ENCODE measurements at places on chromosomes 2 and 18.

DNA sequence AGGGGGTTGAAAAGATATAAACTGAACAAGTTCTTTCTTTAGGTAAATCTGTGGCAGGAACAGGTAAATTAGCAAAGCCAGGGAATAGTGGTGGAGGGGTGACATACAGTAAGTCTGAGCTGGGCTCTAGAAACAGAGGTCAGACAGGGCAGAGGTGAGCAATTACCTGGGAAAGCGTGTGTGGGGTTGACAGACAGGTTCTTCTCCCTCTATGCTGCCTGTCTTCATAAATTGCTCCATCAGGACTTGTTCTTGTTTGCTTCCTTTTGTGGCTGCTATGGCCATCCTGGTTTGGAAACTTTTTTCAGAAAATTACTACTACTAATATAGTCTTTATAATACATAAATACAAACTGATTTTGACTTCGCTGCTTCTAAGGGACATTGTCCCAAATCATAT, 3.4 kb upstream of the ANKRD12 start:
- DNase-seq: no peak

- DNase-seq: no peak
These were observed 26.0 kb upstream of the IGFBP2 start for GRCh38 chr2:216607277-216607560.

DNA sequence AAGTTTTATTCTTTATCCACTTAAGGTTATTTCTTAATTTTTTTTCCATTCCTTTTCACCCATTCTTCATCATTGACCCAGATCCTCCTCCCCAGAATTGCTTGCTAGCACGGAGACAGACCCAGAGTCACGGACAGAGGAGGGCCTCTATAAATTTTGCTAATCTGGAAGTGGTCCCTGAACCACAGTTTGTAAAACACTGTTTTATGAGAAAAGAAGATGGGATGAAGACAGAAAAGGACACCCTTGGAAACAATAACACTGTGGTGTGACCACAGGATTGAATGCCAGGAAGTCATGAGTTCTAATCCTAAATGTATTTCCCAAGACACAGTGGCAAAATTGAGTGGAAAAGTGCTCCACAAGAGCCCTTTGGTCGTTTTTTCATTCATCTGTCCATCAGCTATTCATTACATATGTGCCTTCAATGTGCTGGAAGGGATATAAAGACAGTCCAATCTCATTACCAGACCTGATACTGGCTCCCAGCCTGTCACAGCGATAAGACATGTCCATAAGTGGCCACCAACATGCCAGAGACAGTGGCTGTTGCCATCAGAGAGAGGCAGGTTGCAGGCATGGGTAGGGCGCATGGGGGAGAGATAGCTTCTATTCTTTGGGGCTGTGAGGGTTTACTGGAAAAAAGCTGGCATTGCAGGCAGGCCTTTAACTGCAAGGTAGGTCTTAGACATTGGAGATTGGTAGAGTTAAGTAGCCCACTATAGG, 175.2 kb upstream of the ALPP start:
- no peak for DNase-seq

- no peak for DNase-seq
These were observed 336.4 kb upstream of the FSHR start for GRCh38 chr2:49490710-49491109.

DNA sequence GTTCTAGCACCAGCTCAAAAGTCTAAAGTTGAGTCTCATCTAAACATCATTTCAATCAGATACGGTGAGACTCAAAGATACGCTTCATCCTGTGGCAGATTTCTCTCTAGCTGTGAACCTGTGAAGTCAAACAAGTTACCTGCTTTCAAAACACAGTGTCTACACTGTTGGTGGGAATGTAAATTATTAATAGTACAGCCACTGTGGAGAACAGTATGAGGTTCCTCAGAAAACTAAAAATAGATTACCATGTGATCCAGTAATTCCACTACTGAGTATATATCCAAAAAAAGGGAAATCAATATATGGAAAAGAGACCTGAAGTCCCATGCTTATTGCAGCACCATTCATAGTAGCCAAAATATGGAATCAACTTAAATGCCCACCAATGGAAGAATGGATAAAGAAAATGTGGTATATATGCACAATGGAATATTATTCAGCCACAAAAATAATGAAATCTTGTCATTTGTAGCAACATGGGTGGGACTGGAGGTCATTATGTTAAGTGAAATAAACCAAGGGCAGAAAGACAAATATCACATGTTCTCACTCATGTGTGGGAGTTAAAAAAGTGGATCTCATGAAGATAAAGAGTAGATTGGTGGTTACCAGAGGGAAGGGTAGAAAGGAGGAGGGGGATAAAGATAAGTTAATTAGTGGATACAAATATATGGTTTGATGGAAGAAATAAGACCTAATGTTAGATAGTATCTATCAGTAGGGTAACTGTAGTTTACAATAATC, 11.7 kb downstream of the UBR3 start:
- no peak for DNase-seq

DNA sequence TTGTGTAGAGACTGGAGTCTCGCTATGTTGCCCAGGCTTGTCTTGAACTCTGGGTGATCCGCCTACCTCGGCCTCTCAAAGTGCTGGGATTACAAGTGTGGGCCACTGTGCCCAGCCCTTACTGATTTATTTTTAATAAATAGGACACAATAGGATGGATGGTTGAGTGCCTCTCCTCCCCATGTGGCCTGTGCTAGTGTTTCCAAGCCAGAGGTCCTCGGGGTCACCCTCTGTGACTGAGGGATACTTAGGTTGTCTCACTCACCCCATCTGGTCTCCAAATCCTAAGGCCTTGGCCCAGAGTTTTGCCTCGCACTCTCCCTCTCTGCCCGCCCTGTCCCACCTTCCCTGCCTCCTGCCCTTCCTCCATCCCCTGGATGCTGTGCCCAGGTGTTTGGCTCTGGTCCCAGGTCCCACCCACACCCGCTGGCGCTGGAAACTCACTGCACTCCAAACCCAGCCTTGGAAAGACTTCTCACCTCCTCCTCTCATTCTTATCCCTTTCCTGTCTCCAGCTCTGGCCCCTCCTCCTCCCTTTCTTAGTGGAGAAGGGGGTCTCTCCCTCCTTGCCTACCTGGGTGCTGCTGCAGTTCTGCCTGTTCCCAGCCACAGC, 4.7 kb upstream of the ECEL1 start:
- DNase-seq: no peak

DNA sequence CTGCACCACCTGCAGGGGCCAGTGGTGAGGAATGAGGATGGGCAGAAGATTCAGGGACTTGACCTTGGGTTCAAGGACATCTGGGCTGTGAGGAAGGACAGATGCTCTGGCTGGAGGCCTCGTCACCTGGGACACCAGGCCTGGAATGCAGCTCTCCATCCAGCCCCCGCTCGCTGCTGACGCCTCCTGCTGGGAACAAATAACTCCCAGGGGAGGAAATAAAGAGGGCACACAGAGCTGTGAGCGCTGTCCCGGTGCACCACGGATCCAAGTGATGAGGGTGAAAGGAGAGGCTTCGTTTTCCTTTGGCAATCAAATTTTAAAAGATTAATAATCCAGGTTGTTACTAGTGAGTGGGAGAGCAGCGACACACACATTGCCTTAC, 368.0 kb upstream of the MYT1L start:
- DNase-seq: no peak

- DNase-seq: no peak
These were observed 5.6 kb downstream of the METTL5 start for GRCh38 chr2:169819106-169819505.

DNA sequence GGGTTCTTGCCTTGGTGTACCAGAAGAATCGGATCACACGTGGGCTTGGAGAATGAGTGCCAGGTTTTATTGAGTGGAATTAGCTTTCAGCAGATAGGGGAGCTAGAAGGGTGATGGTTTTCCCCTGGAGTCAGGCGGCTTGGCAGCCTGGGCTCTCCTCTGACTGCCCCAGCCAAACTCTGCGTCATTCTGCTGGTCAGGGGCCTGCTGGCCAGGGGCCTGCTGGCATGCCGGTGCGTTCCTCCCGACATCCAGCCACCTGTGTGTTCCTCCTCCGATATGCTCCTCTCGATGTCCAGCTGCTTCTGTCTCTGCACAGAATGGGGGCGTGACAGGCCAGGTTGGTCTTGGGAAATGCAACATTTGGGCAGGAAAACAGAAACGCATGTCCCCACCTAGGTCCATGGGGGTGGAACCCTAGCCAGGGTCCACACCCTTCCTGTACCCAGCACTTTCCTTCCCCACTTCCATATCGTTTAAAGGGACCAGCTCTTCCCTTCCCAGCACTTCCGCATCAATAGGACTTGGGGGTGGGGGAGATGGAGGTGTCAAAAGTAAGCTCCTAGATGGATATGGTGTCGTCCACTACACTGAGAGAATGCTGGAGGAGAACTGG, 85.3 kb downstream of the VWA3B start:
- DNase-seq: no peak

GRCh38 chr18:36613069-36613468, 215.7 kb downstream of the TPGS2 start:
- no peak for DNase-seq

GRCh38 chr18:61596296-61596695, 263.1 kb downstream of the CDH20 start:
- DNase-seq: no peak

DNA sequence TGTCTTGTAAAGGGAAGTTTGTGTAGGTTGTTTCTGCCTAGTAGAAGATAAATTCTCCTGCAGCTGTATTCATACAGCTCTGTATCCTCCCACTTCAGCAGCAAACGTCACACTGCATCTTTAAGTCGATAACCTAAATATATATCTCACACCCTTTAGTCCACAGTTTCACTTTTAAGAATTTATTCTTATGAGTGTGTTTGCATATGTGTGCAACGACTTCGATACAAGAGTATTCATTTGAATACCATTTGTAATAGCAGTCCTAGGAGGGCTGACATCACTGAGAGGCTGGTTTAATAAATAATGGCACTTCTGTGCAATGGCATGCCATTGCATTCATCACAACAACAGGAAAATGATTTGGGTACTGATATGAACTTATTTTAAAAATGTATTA, 63.8 kb upstream of the MSH6 start:
- no peak for DNase-seq

DNA sequence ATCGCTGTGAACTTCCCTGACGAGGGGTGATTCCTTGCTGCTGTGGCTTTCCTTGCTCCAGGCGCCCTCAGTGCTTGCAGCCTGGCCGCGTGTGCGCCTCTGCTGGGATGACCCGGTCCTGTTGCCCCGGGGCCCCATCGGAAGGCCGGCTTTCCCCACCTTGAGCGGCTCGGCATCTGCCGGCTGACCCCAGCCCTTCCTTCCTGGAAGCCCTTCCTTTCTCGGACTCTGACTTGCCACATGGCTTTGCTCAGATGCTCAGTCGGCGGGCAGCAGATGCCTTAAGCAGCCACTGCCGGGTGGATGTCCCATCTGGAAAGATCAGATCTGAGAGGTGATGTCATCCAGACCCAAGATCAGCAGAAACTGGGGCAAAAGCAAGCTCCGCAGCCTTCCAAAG, 100.5 kb upstream of the ODC1 start:
- DNase-seq: no peak

DNA sequence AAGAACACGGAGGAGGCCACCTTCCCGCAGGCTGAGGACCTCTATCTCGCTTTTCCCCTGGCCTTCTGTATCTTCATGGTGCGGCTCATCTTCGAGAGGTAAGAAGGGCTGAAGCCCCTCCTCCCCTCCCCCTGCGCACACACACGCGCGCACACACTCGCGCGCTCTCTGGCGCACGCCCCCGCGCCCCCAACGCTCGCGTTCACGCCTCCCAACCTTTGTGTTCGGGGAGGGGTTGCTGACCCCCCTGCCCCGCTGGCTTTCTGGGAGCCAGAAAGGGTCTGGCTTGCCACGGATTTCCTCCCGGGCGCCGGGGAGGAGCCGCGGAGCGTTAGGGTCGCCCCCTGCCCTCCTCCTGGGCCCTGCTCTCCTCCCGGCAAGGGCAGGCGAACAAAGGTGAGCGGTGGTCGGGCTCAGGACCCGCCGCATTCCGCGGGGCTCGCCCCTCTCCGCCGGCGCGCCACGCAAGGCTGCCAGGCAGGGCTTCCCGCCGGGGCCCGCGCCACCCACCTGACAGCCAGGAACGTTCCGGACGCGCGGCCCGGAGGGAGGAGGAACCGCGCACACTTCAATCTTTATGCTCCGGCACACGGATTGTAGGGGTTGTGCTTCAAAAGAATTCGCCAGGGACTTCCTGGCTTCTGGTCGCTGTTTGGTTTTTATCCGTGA, 583 bp downstream of the CERS6 start:
- DNase-seq: no peak

GRCh38 chr2:239259173-239259572, 141.6 kb downstream of the HDAC4 start:
- DNase-seq: no peak

DNA sequence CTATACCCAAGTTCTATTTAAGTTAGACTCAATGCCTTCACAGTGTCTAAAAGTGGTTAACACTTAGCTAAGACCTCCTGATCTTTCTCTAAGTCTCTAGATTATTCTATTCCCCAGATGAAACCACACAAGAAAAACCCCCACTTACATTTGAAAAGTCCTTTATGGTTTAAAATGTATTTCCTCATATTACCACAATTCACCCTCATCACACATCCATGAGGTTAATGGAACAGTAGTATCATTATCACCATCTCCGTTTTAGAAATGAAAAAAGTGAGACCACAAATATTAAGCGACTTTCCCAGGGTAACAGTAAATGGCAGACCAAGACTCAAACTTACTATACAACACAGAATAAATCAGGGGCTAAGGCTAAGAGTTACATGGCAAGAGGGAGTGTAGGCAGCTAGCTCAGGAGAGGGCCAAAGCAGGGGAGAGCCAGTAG, 28.6 kb downstream of the EPG5 start:
- no peak for DNase-seq

- DNase-seq: no peak
These were observed 324.0 kb downstream of the IRS1 start for GRCh38 chr2:226475650-226476049.

DNA sequence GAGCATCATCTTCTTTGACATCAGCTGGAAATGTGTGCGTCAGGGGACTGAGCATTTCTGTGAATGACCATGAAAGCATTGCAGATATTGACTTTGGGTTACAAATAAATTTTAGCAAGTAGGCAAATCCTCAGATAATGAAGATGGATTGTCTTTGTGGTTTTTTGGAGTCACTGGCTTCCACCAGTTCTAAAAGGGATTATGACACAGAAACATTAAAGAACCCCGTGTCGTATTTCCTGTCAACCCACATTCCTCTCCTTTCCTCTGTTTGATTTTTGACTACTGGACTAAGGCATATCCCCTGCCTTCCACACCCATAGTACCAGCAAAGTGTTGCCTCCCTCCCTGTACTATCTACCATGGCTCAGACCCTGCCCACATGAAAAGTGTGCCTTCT, 268.1 kb downstream of the MYO3B start:
- no peak for DNase-seq

DNA sequence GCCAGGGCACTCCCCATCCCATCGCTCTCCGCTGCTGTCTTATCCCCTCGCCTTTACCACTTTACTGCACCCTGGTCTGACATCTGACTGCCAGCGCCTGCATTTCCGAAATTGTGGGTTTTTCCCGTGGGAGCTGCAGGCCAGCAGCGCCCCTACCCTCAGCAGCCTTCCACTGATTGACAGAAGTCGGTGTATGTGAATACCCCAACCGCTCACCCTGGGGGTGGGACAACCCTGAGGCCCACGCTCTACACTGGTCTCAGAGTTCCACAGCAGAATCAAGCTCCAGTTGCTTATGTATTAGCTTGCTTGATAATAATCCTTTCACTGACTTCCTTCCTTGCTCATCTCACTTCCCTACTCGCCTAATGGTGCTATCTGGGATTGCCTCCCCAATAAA, 62.0 kb downstream of the POLE4 start:
- DNase-seq: no peak

GRCh38 chr2:173860082-173860481, 105.1 kb downstream of the SP3 start:
- no peak for DNase-seq

GRCh38 chr2:233332125-233332524, 22.2 kb upstream of the DGKD start:
- DNase-seq: no peak

- DNase-seq: no peak
These were observed 117.6 kb upstream of the EML6 start for GRCh38 chr2:54605836-54606235.

Data from stimulated activated CD8-positive, alpha-beta memory T cell treated with anti-CD3 and anti-CD28 coated beads, Interleukin-15, amount 100 ng/mL, for 1 hour (primary cell).